ENCODE measurements at places on chromosomes 1 and 21. TPM values are rescaled to one million over a fixed set of nuclear protein-coding genes. Genes with fewer than 3 reads are reported as not detected.

DNA sequence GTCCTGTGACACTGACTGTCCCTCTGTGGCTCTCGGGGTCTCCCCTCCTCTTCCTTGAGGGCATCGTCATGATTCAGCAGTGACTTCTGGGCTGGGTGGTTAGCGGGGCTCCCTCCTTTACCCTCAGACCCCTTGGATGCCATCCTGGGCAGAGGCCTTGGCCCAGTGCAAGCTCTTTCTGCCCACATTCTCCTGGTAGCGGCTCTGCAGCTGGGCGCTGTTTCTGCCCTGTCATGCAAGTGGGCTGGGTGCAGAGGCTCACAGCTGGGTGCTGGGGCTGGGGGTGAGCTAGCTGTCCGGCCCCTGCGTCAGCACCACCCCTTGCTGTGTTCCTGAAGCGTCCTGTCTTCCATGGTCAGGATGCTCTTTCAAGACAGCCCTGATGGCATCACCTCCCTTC lies 158.5 kb downstream of the PCBP3 start:
- no peak for DNase-seq

DNA sequence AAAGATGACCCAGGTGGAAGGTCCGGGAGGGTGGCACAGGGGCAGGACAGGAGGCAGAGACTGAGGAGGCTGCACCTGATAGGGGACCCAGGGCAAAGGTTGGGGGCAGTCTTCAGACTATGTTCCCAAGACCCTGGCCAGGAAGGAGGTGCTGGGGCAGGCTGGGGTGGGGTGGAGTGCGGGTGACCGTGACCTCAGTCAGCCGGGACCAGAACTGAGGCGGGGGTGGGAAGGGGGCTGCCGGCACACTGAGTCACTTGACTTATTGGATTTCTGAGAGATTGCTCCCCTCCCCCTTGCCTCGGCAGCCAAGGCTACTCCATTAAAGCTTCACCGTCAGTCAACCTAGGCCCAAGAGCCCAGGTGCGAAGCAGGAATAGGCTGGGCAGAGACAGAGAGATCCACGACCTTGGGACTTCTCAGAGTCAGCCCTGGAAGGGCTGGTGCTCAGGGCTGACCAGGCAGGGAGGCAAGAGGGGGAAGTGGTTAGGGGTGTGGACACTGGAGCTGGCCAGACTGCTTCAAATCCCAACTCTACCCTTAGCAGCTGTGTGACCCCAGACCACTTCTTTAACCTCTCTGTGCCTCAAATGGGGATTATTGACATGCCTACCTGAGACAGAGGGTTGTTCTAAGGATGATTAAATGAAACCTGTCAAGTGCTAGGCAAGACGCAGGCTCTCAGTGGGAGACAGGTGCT lies 47.9 kb upstream of the LAPTM5 start:
- DNase-seq, result no peak

DNA sequence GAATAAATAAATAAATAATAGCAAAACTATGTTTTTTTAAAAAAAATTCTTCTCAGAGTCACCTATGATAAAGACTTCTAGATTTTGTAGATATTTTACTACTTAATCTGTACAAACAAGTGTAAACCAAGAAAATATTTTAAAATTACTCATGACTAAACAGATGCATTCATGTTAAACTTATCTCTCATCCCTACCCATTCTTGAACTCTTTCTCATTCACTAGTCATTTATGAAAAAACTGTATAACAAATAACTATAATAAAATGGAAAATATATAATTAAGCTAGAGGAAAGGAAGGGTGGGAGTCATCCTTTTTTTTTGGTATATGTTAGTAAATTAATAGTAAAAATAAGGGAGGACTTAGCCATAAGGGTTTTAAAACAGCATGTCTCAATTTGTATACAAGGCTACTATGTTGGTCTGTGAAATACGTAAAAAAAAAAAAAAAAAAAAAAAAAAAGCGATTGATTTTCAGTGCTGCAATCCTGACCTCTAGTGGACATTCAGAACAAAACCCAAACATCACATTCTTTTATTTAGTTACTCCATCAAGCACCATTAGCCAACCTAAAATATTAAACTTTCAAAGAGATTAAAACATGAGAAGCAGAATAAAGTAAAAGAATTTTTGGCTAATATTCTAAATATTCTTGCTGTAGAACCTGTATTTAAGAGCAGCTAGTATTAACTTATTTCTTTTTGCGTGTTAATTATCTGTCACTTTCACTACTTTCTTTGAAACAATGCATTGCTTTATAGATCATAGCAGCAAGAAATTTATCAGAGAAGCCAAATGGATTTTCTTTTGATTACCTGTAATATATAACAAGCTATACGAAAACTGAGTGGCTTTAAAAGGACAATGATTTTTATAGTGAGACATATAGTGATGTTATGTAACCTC lies 255.8 kb upstream of the CACYBP start:
- DNase-seq, result peak; percentile 24

GRCh38 chr1:99771513-99771918 lies 5.1 kb upstream of the FRRS1 start:
- no peak for DNase-seq

DNA sequence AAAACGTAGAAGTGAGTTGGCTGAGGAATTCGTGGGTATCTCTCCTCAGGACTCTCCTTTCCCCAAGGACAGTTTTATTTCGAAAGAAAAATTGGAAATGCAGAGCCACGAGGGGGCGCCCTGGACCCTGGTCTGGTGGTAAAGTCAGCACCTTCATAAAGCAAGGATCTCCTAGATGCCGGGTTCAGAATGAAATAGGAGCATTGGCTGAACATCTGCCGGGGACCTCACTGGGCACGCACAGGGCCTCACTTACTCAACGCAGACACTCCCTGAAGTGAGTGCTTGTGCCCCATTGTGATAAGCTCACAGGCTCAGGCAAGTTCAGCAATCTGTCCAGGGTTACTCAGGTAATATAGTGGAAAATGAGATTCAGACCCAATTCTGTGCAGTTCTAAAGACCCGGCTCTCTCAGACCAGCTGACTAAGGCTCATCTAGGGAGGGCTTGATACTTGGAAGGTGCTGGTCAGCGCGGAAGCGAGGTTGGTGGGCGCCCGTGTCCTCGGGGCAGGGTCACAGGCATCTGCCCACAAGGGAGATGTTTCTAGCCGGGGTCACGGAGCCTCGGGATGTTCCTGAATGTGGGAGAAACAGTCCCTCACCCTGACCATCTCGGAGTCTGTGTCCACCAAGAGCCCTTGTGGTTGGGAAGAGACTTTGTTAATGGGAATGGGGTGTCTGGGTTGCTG lies 55.7 kb upstream of the ETV3 start:
- peak; percentile 51 for DNase-seq

- DNase-seq, result no peak
These were observed 1.8 kb downstream of the KRTAP10-1 start for GRCh38 chr21:44537930-44538911.

GRCh38 chr1:921011-921837 lies 2.5 kb upstream of the SAMD11 start:
- DNase-seq, result peak; percentile 60

DNA sequence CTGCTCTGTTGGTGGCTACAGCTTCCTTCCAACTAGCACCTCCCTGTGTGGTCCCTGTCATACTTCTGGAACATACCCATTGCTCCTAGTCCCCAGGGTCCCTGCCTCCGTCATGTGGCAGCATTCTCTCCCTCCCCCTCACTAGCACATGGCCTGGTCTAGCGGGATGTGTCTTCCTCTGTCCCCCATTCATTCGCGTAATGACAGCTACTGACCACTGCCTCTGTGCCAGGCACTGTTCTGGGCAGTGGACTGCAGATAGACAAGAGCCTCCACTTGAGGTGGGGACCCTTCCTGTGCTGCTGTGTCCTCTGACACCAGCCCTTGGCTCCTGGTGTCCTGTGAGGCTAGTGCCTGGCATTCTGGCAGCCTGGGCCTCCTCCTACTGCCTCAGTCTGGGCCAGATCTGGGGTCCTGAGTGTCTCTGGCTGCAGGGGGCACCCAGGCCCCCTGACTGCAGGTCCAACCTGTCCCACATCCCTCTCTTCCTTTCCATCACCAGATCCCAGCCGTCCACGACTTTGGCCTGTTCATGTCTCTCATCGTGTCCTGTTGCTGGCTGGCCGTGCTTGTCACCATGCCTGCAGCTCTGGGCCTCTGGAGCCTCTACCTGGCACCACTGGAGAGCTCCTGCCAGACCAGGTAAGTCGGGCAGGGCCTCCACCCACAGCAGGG lies 38.1 kb downstream of the DISP3 start:
- no peak for DNase-seq

DNA sequence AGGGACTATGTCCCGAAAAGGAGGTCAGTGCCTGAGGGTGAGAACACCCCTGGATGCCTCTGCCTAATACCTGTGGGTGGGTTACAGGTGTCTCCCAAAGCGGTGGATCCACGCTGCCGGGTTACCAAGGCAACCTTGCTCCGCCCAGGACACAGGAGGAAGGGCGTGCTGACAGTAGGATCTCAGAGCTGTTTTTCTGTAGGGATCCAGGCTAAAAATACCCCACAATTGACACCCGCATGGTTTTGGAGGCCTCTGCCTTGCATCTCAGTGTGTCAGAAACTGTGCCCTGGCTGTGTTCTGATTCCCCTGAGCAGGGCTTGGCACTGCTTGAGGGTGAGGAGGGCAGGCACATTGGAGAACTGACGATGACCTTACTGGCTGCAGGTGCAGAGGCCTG lies 118.0 kb downstream of the IER5 start:
- DNase-seq, result no peak

The CD5L gene
- total RNA-seq, result not detected

Data from HFFc6 (cell line).